ENCODE measurements at places on chromosomes 2 and 18.

DNA sequence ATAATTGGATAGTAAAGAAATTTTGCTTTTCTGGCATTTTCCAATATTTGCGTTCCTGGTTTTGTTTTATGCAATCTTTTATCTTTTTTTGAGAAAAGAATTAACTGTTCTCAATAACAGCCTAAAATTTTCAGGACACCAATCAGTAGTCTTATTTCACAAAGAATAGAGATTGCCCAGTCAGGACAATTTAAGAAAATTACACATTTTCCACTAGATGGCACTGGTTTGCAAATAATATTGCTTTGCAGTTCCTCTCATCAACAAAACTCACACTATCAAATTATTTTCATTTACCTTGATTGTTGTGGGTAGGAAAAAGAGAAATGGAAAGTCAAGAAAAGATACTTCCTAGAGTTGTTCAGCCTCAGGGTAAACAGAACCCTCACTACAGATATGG, 2.4 kb upstream of the RBM45 start:
- DNase-seq, result peak; percentile 37

DNA sequence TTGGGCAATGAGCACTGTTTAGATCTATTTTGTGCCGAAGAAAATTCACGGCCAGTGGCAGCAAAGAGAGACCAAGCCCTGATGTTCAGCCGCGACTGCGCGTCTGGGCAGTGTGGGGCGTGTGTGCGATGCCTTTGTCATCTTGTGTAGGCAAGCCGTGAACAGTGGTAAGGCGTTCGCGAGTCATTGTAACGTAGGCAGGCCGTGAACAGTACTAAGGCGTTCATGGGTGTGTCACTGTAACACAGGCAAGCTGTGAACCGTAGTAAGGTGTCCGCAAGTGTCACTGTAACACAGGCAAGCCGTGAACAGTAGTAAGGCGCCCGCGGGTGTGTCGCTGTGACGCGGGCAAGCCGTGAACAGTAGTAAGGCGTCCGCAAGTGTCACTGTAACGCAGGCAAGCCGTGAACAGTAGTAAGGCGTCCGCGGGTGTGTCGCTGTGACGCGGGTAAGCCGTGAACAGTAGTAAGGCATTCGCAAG, 99.9 kb downstream of the NFATC1 start:
- no peak for DNase-seq

DNA sequence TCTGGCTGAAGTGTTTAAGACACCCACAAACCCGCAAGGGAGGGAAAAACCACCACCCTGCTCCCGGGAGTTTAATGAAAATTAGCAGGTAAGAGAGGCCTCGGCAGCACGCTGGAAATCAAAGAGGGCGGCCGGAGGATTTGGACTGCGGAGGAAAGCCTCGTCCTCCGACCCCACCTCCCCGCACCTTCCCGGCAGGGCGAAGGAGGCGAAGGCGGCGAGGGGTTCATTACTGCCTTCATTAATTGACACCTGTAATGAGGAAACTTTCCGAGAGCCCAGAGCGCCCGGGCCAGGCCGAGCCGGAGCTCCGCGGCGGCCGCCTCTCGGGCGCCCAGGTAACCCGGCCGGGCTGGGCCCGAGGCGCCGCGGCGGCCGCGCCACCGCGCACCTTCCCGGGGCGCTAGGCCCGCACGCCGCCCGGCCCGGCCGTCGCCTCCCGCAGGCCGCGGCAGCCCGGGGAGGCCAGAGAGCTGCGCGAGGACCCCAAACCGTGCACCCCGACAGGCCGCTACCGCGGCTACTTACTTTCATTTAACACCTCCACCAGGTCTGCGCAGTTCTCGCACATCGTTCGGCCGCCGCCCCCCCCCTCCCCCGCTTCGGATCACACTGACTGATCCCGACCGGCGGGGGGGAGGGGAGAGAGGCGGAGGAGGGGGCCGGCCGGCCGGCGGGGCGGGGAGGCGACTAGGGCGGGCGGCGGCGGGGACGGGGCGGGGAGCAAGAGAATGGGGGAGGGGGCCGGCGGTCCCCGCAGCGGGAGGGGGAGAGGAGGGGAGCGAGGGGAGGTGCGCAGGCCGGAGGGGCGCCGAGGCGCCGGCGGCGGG, 550 bp downstream of the USP34 start:
- peak; percentile 81 for DNase-seq

GRCh38 chr2:61436092-61436491, 34.8 kb downstream of the USP34 start:
- no peak for DNase-seq

- peak; percentile 28 for DNase-seq
Measured at GRCh38 chr18:74609535-74609934, 11.9 kb downstream of the ZNF407 start.

DNA sequence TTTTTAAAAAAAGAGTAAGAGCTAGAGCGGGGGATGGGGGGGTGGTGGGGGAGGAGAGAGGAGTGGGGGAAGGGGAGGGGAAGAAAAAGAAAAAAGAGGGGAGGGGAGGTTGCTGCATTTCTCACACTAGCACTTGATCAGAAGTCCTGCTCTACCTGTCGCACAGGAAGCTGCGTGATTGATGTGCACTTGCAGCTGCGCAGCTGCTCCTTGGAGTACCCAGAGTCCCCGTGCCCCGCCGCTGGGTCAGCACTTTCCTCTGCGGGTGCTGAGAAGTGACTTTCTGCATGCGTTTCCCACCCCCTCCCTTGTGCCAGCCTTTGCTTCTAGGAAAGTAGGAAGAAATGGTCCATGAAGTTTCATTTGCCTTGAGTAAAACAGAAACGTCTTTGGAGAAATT, 297.3 kb downstream of the ETAA1 start:
- DNase-seq, result no peak

DNA sequence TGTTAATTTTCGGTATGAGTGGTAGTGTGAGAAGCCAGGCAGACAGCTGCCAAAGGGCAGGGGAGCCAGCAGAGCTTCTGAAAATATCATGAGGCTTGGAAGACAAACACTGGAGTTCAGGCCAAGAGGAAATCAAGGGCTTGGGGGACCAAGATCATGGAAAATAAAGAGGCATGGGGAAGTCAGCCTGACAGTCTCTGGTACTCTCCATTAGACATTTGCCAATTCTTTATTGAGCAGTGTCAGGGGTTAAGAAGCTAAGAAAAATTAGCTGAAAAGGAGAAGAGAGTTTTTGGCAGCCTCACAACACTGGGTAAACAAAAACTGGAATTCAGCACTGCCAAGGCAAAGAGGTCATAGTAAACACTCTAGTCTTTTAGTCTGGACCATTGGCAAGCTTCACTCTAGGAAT, 612.7 kb downstream of the EPHA4 start:
- no peak for DNase-seq

GRCh38 chr2:129849559-129850160, 129.8 kb upstream of the RAB6C start:
- DNase-seq, result peak; percentile 78

- DNase-seq, result peak; percentile 5
Measured at GRCh38 chr18:75915941-75916623, 488.6 kb upstream of the SMIM21 start.

- DNase-seq, result no peak
Measured at GRCh38 chr2:24820175-24820513, 26.9 kb downstream of the CENPO start.

DNA sequence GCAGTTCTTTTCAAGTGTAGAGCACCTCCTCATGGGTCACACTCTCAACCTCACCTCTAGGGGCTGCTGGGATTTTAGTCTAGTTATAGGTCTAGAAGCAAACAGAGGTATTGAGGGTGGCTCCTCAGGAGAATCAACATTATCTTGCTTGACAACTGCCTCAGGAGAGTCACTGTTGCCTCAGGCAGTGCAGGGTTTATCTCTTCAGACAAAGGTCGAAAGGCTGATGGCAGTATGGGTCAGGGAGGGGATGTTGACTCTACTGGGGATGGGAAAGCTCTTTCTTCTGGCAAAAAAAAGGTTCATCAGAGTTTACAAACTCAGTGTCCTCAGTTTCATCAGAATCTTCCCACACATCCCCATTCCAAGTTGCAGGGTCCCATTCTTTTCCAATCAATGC, 24.0 kb downstream of the DTNA start:
- no peak for DNase-seq

GRCh38 chr2:24418166-24418841, 58.0 kb upstream of the ITSN2 start:
- DNase-seq, result no peak

GRCh38 chr18:23066060-23066459, 69.2 kb upstream of the CABLES1 start:
- DNase-seq, result peak; percentile 56

DNA sequence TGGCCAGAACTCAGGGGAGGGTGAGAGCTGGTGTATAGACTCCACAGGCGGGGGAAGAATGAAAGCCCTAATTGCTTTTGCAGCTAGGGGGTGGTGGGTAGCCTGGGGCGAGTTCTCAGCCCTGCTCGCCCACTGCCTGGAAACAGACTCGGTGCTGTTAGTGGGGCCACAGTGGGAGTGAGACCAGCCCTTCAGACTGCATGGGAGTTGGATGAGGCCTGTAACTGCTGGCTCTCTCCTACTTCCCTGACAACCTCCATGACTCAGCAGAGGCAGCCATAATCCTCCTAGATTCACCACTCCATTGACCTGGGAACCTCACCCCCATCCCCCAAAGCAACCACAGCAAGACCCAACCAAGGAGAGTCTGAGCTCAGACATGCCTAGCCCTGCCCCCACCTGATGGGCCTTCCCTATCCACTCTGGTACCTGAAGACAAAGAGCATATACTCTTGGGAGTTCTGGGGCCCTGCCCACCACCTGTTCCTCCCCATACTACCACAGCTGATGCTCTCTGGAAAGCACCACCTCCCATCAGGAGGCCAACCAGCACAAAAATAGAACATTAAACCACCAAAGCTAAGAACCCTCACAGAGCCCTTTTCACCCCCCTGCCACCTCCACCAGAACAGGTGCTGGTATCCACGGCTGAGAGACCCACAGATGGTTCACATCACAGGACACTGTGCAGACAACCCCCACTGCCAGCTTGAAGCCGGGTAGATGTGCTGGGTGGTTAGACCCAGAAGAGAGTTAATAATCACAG, 226.3 kb downstream of the EIPR1 start:
- no peak for DNase-seq

GRCh38 chr2:73985308-73986084, 786 bp downstream of the TET3 start:
- DNase-seq, result no peak

DNA sequence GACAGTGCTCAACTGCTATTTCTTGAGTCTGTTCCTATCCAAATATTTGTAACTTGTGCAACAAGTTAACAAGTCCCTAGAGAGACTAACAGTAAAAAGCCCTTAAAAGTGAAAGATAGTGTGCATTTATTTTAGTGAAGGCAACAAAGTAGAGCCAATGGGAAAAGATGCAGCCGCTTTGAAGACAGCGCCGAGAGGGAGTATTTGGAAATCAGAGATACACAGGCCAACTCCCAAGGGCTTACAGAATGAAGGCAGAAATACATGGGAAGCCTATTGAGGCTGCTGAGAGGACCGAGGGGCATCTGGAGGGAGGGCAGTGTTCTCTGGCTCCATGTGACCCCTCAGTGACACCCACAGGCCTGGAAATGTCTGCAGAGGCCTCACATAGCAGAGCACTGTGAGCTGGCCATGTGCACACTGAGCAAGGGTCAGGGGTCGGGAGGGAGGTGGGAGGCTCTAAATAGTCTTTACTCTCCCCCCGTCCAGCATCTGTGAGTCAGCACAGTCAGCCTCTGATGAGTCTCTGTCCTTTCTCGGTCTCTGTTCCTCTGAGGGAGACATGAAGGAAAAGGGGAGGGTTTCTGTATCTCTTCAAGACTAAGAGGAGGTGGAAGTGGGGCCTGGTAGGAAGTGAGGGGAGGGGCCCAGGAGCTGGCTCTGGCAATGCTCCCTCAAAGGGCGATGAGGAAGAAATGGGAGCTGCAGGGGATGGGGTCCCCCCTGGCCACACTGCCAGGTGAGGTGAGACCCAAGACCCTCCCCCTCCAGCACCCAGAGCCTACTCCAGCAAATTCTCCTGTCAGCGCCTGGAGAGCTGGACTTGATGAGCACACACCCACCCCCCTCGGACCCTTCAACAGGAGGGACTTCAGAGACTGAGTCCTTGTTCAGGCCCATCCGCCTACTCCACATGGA, 133.6 kb downstream of the SP3 start:
- DNase-seq, result peak; percentile 54

GRCh38 chr2:11867926-11868325, 121.5 kb downstream of the LPIN1 start:
- no peak for DNase-seq

DNA sequence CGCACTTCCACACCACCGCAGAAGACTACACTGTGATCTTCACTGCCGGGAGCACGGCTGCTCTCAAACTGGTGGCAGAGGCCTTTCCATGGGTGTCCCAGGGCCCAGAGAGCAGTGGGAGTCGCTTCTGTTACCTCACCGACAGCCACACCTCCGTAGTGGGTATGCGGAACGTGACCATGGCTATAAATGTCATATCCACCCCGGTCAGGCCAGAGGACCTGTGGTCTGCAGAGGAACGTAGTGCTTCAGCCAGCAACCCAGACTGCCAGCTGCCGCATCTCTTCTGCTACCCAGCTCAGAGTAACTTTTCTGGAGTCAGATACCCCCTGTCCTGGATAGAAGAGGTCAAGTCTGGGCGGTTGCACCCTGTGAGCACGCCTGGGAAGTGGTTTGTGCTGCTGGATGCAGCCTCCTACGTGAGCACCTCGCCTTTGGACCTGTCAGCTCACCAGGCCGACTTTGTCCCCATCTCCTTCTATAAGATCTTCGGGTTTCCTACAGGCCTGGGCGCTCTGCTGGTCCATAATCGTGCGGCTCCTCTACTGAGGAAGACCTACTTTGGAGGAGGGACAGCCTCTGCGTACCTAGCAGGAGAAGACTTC, 12.5 kb downstream of the MOCOS start:
- no peak for DNase-seq

DNA sequence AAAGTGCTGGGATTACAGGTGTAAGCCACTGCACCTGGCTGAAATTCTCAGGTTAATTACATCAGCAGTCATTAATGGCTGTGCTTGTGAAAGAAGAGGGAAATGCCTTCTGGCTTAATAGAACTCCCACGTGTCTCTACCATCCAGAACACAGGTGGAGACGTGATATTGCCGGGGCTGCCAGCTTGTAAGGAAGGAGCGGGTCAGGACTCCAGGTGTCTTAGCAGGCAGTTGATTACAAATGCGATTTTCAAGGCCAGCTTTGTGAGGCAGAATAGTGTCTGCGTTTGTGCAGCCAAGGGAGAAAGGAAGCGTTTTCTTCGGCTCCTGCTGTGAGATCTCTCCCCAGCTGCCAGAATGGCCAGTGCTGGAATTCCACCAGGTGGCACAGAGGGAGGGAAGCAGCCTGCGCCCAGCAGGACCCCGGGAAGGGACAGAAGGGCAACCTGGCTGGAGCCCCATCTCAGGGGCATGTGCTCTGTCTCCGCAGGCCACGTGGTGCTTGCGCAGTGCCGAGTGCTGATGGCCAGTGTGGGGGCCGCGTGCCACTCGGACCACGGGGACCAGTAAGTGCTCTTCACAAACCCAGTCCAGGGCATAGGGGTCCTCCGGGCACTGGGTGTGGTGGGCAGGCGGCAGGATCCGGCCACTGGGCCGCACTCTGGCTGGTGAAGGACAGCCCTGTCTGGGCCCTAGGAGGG, 3.7 kb upstream of the ESPNL start:
- DNase-seq, result no peak

- DNase-seq, result peak; percentile 37
Measured at GRCh38 chr18:8703092-8703709, 2.2 kb upstream of the MTCL1 start.

All from fibroblast of upper back skin (primary cell).